ENCODE measurements at places on chromosomes 3 and 15. TPM values are rescaled to one million over a fixed set of nuclear protein-coding genes. Genes with fewer than 3 reads are reported as not detected.

The CNTN4 gene
- total RNA-seq, result 16.7 TPM

The GOLGA6A gene
- total RNA-seq, result not detected

- DNase-seq, result no peak
- no peaks in the 10 kb centered on the region for H3K4me1 ChIP-seq
- no peak overlapping the region for H3K4me3 ChIP-seq
- no peak overlapping the region for H3K27ac ChIP-seq
- H3K36me3 ChIP-seq, result no peaks in the 10 kb centered on the region
- H3K27me3 ChIP-seq, result no peaks in the 10 kb centered on the region
Measured at GRCh38 chr3:37537914-37538691, 323.6 kb upstream of the CTDSPL start.

- no peaks in the 10 kb centered on the region for H3K27me3 ChIP-seq
- no peak for DNase-seq
- H3K4me3 ChIP-seq, result peak overlapping the region; percentile 58
- H3K4me1 ChIP-seq, result no peaks in the 10 kb centered on the region
- H3K27ac ChIP-seq, result no peak overlapping the region
Measured at GRCh38 chr15:64905119-64905831, 6.4 kb upstream of the ANKDD1A start.

DNA sequence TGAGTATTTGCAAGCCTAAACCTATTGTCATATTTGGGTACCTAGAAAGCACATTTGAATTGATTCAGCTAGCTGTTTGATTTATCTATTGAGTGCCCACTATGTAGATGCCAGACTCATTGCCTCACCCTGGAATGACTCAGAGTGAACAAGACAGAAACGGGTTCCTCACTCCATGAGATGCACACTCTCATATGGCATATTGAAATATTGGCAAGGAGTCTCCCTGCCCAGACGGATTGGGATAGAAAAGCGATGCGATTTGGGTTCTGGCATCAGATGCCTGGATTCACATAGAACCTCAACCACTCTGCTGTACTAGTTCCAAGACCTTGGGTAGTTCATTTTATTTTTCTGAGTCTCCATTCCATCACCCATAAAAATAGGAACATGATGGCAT, 22.5 kb downstream of the LRRN1 start:
- H3K36me3 ChIP-seq, result no peaks in the 10 kb centered on the region
- no peaks in the 10 kb centered on the region for H3K4me1 ChIP-seq
- H3K27ac ChIP-seq, result no peak overlapping the region
- no peak overlapping the region for H3K4me3 ChIP-seq
- no peak for DNase-seq

GRCh38 chr3:11335056-11335608, 62.9 kb downstream of the ATG7 start:
- DNase-seq, result no peak
- H3K4me3 ChIP-seq, result no peak overlapping the region
- no peaks in the 10 kb centered on the region for H3K27me3 ChIP-seq
- H3K4me1 ChIP-seq, result no peaks in the 10 kb centered on the region

DNA sequence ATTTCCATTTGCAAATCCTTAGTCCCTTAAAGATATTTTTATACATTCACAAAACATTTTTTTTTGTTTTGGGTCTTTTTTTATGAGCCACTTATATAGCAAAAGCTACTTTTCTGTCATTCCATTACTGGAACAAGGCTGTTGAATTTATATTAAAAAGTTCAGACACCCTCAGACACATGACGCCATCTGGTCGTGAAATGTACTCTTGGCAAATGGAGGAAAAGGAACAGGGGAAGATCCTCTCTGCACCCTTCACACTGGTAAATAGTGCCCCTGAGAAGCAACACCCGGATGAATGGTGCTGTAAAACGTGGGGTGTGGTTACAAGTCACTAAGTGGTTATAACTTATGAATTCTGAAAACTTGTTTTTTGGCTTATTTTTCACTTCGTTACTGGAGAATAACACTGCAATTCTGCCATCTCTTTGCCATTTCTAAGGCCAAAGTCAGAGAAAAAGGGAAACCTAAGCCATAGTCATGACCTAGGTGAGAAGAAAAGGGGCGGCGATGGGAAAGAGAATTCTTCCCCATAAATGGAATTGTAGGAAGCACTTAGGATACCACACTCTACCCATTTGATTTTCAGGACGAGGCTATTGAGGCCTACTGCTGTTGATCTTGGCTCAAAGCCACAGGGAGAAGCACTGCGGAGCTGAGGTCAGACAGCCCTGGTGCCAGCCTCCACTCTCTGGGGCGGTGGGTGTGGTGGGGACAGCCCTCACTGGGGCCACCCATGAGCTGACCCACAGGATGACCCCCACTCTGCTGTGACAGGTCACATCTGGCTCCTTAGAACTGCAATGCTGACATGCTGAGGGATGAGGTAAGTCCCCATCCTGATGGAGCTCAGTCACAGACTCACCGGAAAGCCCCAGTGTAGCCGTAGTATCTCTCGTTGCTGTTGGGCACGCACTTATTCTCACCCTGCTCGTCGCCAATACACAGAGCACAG, 21.9 kb downstream of the LTF start:
- no peaks in the 10 kb centered on the region for H3K27me3 ChIP-seq
- no peaks in the 10 kb centered on the region for H3K4me1 ChIP-seq
- DNase-seq, result no peak
- no peak overlapping the region for H3K4me3 ChIP-seq
- no peak overlapping the region for H3K27ac ChIP-seq

GRCh38 chr3:64078966-64079365, 55.7 kb upstream of the PSMD6 start:
- H3K4me1 ChIP-seq, result no peaks in the 10 kb centered on the region
- H3K27me3 ChIP-seq, result no peaks in the 10 kb centered on the region
- no peak for DNase-seq
- H3K27ac ChIP-seq, result no peak overlapping the region

- no peaks in the 10 kb centered on the region for H3K27me3 ChIP-seq
- no peak overlapping the region for H3K4me3 ChIP-seq
- no peak overlapping the region for H3K27ac ChIP-seq
- no peaks in the 10 kb centered on the region for H3K4me1 ChIP-seq
- H3K36me3 ChIP-seq, result no peaks in the 10 kb centered on the region
Measured at GRCh38 chr3:62597491-62597890, 224.1 kb upstream of the FEZF2 start.

- DNase-seq, result no peak
- H3K4me1 ChIP-seq, result no peaks in the 10 kb centered on the region
- no peaks in the 10 kb centered on the region for H3K36me3 ChIP-seq
- no peaks in the 10 kb centered on the region for H3K27me3 ChIP-seq
Measured at GRCh38 chr3:75886971-75887526, 101.7 kb upstream of the ZNF717 start.
